ENCODE measurements at places on chromosomes 4 and X.

DNA sequence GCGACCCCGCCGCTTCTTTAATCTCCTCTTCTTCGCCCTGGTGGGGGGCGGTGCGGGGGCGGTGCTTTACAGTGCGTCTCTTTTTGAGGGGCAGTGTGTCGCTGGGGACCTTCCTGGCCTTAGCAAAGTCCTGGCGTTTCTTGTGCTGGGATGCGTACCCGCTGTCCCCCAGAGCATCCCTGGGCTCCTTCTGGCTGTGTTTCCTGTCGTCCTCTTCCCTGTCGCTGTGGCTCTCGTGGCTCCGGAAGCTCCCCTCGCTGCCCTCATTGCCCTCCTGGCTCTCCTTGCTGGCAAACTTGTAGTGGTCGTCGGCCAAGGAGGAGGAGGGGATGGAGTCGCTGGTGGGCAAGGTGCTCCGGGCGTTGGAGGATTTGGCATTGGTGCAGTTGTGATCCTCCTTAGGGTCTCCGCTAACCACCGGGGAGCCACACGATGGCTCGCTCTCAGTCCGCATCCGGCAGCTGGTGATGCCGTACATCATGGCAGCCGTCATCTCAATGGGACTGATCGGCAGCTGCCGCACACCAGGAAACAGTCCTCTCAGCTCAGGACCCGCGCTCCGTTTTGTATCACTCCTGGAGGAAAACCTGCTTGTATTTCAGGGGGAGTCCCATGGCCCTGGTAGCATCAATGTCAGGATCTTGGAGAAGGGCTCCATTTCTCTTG lies 30.4 kb upstream of the TMSB15A start:
- DNase-seq: peak; percentile 22

GRCh38 chr4:103934178-103934789 lies 214.5 kb upstream of the TACR3 start:
- DNase-seq: peak; percentile 58

- no peak for DNase-seq
Measured at GRCh38 chr4:200936-201335, 76.6 kb downstream of the ZNF718 start.

GRCh38 chr4:184201179-184201578 lies 16.5 kb downstream of the ENPP6 start:
- no peak for DNase-seq

- DNase-seq: no peak
Measured at GRCh38 chr4:106615961-106616360, 247.4 kb upstream of the GIMD1 start.

GRCh38 chrX:703866-704265 lies 73.3 kb downstream of the SHOX start:
- no peak for DNase-seq

DNA sequence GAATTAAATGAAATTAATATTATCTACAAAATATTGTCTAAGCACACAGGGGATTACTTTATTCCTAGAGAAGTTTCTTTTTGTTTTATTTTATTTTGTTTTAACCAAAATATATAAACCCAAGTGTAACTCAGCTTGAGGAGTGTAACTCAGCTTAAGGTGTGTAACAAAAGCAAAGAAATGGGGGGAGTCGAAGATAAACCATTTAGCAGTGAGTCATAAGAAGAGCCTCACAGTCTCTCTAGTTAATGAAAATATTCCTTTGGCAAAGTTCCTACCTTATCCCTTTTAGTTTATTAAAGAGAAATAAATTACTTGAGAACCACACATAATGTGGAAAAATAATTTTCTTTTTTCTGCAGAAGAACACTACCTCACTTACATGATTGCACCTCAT lies 261.8 kb downstream of the KCTD8 start:
- no peak for DNase-seq

- DNase-seq: peak; percentile 42
Measured at GRCh38 chr4:58761563-58761962, 1651.4 kb upstream of the IGFBP7 start.

DNA sequence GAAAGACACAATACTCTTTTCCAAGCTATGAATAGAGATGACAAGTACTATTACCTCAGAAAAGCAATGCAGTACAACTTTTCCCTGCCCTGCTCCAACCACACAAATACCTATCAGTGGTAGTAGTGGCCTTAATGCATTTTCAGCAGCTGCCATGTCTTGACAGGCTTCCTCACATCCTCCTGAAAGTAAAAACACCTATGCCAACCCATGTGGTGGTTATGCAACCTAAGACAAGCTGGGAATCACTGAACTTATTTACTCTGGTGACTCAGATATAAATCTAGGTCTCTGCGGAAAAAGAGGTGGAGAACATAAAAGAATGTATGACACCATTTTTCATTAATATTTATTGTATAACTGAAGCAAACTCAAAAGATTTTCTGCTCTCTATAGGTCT lies 14.5 kb downstream of the WDFY3 start:
- DNase-seq: peak; percentile 62

DNA sequence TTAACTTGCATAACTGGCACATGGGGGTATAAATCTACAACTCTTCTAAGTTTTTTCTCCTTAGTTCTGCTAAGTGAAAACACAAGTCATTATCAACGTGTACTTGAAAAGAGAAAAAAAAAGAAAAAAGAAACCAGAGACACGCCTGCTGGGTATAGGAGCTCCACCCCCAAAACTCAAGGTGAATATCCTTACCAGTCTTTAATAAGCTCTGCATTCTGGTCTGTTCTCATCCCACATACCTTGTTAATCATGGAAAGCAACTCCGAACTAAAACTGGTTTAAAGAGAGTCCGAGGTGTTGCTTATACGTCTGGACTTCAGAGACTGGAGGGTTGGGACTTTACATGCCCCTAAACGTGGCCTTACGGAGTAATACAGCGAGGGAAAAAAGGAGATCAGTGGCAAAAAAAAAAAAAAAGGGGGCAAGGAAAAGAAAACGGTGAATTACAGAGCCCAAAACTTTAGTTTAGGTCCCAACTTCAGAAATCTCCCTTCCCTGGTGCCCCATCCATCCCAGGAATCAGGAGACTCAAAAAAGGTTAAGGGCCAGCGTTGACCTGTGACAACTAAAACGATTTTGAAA lies 1.0 kb downstream of the PGRMC2 start:
- peak; percentile 42 for DNase-seq

GRCh38 chr4:159042097-159042605 lies 60.7 kb upstream of the RAPGEF2 start:
- DNase-seq: peak; percentile 19

DNA sequence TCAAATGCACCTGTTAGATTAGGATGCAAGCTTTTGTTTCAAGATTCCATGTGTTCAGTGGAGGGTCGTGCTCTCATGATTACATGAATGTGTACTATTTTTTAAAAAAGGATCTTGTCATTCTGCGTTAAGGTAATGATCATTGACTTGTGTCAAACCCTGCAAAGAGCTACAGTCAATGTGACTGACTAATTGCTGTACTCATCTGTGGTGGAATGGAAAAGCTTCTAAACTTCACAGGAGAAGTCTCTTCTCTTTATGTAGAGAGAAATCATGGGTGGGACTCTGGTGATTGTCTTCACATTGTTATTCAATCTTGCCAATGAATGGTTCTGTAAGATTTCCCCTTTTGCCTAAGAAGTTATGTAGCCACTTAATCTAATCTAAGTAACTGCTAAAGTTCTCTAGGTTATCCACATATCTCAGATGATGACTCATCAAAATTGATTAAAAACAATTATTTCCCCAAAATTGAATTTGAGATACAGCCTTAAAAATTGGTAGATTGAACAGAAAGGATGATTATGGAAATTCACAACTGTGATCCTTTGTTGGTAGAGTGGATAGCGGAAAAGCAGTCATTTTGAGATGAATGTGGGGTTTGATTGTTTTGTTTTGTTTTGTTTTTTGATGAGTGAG lies 6.7 kb downstream of the MAGEE1 start:
- no peak for DNase-seq

GRCh38 chr4:53120778-53121177 lies 245.1 kb downstream of the SCFD2 start:
- no peak for DNase-seq

DNA sequence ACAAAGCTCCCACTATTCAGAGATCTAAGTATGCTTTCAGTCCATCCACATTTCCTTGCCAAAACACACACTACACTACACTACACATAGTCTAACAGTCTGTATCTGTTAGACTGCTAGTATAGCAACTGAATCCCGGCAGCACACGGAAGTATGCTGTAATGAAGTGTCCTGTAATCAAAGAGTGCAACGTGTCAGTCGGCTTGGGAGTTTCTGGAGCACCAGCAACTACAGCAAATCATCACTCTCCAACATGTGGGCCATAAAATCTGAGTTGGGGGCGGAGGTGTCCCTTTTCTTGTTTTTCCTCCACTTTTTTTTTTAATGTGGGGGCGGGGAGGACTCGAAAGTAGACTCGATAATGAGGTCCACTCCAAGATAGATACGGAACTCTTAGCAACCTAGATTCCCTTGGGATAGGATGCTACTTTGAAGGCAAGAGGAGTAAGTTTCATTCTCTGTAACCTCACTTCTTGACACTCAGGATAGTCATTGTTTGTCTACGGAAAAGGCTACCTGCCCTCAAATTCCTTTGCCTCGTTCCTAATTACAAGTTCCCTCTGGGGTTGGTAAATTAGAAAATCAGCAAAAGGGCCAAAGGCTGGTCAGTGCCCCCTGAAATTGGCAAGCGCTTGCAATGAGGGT lies 722 bp downstream of the SLC10A7 start:
- DNase-seq: peak; percentile 63

DNA sequence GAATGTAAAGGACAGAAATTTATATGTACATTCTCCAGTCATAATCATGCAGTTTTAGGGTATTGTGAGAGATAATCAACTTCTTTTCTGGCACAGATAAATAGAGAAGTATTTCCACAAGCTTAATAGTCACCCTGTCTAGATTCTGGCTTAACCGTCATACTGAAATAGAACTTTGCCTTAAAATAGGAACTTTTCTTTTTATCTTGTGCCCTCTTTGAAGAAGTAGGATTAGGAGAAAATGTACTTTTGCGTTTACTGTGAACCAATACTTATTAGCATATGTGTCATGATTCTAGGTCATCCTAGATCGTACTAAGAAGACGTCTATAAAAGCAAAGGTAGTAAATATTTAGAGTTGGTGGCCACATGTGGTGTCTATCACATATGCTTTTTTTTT lies 95.4 kb downstream of the NFKB1 start:
- no peak for DNase-seq

- peak; percentile 13 for DNase-seq
Measured at GRCh38 chrX:104565791-104566680, at the start of gene IL1RAPL2. Gene IL1RAPL2, plus strand, starts transcription at chrX:104566199.

- DNase-seq: no peak
Measured at GRCh38 chr4:79473439-79473724, 65.4 kb upstream of the GK2 start.

DNA sequence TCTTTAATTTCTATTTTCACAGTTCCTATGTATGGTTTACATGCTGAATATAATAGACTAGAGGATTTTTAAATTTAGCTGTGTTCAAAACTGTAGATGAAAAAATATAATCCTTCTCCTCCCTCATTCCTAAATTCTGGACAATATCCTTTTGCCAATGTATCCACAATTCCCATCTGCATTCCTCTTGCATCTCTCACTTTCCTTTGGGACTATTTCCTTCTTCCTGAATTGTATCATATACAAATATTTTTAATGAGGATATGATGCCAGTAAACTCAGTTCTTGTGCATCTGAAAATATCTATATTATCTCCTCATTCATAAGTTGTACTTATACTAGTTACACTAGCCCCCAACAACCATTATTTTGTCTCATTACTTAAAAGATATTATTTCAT lies 46.7 kb downstream of the DDX60L start:
- DNase-seq: no peak

GRCh38 chrX:154397888-154398667 lies at the start of gene RPL10:
Gene RPL10, plus strand, starts transcription at chrX:154398377. Its CDS starts 143 bp downstream, at chrX:154398520.
- DNase-seq: peak; percentile 97

DNA sequence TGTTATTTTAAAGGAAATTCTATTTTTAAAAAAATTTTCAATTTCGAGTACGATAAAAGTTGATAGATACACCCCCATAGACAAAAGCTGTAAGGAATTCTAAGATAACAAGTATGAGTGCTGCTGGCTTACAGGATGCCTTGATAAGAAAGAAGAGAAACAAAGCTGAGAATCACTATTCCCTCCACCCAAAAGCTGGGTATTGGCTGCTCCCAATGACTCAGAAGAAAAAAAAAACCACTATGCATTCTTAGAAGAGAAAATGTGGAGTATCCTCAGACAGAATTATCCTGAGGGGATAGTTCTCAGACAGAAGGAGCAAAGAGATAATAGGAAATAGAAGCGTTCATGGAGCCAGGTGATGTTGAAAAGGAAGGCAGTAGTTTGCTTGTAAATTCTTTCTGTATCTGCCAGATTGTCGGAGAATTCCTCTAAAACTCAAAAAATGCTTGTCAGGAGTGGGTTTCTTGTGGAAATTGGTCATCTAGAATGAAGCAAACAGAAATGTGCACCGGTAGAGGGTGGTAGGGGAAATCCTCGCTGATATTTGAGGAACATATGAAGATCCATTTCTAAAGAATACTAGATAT lies 217.5 kb upstream of the ADAMTS3 start:
- no peak for DNase-seq

- DNase-seq: peak; percentile 5
Measured at GRCh38 chr4:186669159-186669731, 54.4 kb downstream of the FAT1 start.

- DNase-seq: no peak
Measured at GRCh38 chr4:53039741-53040458, 177.8 kb downstream of the RASL11B start.

DNA sequence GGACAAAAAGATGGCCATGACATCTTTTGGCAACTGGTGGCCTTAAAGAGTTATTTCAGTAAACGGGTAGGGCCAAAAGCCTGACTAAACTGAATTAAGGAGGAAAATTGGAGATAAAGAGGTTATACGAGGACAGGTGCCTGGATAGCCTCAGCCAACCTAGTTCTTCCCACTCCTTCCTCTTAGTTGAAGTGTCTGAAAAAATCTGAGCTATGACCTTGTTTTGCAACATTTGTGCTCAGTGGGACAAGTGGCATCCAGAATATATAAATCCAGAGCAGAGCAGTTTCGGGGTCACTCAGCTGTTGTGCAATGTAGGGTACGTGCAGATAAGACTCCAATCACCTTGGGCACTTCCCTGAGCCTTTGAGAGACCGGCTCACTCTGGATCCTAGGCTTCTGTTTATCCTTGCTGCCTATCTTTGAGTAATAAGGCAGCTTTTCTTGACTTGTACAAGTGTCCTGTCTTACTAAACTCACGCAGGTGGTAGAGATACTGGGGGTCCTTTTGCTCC lies 50.2 kb upstream of the MORC4 start:
- no peak for DNase-seq

GRCh38 chr4:138455097-138455496 lies 212.9 kb upstream of the SLC7A11 start:
- peak; percentile 22 for DNase-seq

GRCh38 chr4:86223472-86223871 lies 136.4 kb downstream of the MAPK10 start:
- peak; percentile 61 for DNase-seq

GRCh38 chr4:54498661-54499111 lies 159.1 kb upstream of the KIT start:
- DNase-seq: peak; percentile 0

DNA sequence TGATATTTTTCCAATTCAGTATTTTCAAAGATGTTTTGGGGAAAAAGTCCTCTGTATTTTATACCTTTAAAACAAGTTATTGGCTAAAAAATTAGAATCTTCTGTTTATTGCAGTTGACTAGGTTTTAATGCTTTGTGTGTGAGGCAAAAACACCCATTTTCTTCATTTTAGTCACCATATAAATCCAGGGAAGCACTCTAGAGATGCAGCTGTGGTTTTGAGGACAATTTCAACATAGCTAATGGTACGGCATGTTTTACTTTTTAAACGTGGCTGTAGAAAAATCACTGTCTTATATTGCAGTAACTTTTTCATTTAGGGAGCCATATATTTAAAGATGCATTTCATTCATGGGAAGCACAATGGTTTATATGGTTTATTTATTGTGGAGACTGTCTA lies 129.1 kb upstream of the PITX2 start:
- DNase-seq: no peak

- DNase-seq: peak; percentile 13
Measured at GRCh38 chr4:168674077-168674747, 177.4 kb downstream of the PALLD start.

Data from NCI-H69 (cell line).